Posterior cingulate gyrus (tissue), 11 donors: ENCODE measurements at places on chromosomes 6 and 20.

DNA sequence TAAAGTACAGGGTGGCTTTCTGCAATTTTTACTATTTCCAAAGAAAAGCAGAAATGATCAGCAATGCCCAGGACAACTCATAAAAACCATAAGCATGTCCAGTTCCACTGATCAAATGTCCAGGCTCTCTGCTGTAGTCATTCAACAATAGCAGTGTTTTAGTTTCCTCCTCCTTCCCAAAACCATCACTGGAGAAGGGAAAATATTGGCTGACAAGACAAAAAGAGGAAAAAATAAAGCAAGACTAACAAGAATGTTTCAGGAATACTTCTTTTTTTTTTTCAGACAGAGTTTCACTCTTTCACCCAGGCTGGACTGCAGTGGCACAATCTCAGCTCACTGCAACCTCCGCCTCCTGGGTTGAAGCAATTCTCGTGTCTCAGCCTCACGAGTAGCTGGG, 2.2 kb downstream of the UQCC1 start:
- DNase-seq = no peak

DNA sequence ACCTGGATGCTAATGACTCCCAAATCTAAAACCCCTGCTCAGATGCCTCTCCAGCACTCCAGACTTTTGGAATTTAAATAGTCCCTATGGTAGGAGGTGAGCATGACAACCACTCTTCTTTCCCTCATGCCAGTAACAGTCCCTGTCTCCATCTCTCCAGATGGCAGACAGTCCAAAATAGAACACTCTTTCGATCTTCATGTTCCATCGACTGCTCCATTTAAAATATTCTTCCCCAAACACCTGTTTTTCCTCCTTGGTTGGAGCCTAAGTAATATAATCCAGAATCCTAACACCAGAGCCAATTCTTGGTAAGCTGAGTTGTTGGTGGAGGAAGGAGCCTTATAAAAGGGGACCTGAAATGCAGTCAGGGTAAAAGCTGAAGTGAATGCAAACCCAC, 723.5 kb upstream of the CHD6 start:
- no peak for DNase-seq

DNA sequence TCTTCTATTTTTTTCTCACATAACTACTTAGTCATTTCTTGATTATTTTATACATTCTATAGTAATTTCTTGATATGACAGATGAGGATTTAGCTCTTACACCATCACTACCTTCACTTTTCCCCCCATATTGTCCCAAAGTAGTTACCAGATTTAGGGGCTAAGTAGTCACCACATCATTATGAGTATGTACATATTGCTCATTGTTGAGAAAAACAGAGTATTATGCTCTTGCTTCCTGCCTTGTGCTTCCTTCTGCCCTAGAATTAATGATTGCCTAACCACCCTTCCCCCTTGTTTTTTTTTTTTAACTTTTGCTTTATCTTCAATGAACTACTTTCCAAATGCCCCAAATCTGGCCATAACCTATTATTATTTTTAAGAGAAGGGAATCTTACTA, 6.8 kb upstream of the HLA-B start:
- no peak for DNase-seq

DNA sequence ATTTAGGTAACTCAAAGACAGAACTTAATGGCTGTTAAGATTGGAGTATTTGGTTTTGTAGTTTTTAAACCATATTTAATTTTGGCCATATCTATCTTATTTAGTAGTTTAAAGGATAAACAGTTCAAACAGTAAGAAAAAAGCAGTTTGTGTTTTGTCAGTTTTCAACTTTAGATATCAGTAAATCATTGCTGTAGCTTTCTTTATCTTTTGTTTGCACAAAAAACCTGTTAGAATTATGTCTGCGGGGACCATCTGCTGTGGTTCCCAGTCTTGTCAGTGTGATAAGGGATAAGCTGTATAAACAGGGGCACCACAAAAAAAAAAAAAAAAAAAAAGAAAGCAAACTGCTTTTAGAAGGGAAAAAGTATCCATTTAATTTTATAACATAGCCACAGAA, 40.9 kb downstream of the CDKAL1 start:
- no peak for DNase-seq

DNA sequence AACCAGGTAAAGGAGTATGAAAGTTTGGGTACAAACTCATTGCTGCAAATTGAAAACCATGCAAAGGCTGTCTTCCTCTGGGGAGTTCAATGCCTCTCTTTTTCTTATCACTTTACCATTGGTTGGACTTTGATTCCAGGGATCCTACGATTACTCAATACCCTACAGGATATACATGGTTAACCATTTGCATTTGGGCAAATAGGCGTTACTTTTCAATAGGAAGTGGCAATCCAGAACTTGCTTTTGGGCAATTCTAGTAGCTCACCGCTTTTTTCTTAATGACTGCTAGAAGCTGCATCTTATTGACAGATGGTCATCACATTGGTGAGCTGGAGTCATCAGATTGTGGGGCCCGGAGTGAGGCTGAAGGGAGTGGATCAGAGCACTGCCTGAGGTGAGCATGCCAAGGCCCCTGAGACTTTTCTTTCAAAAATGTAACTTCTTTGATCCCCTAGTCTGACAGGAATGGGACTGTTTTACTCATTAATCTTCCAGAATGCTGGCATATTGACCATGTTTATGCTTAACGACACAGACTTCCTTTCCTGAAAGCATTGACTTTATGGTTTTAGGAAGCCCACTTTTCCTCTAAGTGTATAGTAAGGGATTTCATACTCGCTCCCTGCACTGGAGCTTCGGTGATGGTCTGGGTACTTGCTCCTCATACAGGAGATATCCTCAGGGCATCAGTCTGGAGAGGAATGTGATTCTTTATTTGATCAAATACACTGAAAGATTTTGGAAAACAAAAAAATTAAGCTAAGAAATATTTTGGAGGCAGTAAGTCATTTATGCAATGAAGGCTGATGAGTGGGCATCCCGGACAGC, at the start of gene CCR6:
Gene CCR6 (plus strand): TSS at position 270 of the 831 bp plus-strand sequence. CDS start 13,039 bp downstream, outside the sequence.
- DNase-seq = no peak

- no peak for DNase-seq
Measured at GRCh38 chr20:34938466-34939163, 17.0 kb downstream of the GSS start.

DNA sequence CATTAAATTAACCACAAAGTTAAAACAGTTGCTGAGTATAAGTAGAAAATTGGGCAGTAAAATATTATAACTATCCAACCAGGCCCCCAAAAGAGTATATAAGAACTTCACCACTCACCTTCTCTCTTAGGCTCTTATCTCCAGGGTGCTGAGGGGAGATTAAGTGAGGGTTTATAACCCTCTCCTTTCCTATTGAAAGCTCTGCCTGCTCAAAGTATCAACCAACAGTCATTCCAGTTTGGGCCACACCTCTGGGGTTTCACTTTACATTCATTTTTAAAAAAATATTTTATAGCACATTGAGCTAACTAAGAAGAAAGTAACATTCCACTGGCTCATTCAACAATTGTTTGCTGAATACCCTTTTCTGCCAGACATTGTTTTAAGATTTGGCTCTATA, 22.1 kb downstream of the GSTA4 start:
- DNase-seq = no peak

GRCh38 chr6:143283887-143284645, 166.4 kb downstream of the ADAT2 start:
- no peak for DNase-seq

DNA sequence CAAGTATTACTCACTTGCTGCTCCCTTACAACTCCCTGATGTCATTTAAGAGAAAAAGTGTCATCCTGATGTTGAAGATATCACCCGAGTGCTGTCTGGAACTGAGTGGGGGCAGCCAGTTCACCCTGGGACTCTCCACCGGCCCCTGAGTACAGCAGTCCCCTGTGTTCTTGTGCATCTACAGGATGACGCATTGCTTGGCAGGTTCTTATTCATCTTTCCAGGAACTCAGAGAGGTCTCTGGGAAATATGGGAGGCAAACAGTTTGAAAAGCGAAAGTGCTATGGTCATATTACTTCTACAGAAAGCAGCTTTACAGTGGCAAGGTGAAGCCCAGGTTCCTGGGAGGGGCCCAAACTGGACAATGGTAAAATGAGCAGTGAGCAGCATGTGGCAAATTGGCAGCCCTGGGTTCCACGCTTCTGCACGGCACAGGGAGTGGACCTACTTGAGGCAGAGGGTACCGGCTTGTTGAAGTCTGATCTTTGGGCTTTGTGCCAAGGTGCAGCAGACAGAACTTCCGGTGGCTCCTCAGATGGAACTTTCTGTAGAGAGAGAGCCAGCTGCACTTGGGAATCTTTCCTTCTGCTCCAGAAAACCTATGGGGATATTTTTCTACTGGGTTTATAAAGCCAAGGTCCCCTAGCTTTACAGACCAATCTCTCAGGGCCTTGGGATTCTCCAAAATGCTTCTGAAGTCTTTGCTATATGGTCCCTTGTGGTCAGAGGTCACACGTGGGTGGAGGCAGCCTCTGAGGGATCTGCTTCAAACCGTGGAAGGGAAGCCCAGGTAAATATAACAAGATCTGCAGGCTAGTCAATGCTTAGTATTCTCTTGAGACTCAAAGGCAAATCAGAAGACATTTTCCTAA, 128.3 kb downstream of the MAP3K7 start:
- DNase-seq = no peak

- no peak for DNase-seq
Measured at GRCh38 chr6:81743649-81744048, 8.8 kb downstream of the TENT5A start.

- DNase-seq = no peak
Measured at GRCh38 chr20:31988430-31989015, 20.6 kb downstream of the XKR7 start.

GRCh38 chr6:92292067-92292466, 1127.3 kb downstream of the EPHA7 start:
- DNase-seq = no peak

- DNase-seq = no peak
Measured at GRCh38 chr6:23637296-23637695, 488.7 kb upstream of the NRSN1 start.

DNA sequence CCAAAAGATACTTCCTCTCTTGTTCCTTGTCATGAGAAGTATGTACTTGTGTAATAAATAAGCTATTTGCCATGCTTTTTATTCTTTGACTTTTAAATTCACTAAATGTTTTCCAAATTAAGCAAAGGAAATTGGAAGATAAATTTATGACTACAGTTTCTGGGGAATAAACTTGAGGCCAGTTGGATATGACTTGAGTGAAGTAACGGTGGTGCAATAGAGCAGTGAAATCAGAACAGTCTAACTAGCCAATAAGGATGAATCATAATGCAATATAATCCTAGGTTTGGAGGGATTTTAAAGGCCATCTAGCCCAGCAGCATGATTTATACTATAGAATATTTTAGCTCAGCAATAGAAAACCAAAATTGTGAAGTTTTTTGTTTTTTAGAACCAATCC, 183.8 kb upstream of the TCF21 start:
- no peak for DNase-seq

- DNase-seq = no peak
Measured at GRCh38 chr6:28000351-28001045, 43.5 kb downstream of the OR2B6 start.

GRCh38 chr20:44247586-44248409, 690 bp downstream of the GDAP1L1 start:
- no peak for DNase-seq

DNA sequence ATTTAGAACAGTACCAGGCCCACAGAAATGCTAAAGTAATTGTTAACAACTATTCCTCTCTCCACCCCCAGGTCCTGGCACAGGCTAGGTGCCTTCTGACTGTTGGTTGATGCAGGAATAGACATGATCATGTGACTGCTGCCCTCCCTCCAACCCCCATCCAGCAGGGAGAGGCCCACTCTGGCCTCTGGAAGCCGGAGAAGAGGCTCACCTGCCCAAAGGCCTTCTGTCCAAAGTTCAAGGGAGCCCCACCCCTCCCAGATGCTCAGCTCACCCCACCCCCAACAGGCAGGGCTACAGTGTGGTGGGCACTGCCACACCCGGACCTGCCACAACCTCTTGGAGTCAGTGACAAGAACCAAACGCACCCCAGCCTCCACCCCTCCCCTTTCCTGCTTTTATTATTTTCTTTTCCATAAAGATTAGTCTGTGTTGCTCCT, 26.9 kb upstream of the FOXP4 start:
- no peak for DNase-seq

- DNase-seq = no peak
Measured at GRCh38 chr20:14569641-14570040, 232.2 kb upstream of the FLRT3 start.

- no peak for DNase-seq
Measured at GRCh38 chr6:118285791-118286190, 262.3 kb upstream of the PLN start.

DNA sequence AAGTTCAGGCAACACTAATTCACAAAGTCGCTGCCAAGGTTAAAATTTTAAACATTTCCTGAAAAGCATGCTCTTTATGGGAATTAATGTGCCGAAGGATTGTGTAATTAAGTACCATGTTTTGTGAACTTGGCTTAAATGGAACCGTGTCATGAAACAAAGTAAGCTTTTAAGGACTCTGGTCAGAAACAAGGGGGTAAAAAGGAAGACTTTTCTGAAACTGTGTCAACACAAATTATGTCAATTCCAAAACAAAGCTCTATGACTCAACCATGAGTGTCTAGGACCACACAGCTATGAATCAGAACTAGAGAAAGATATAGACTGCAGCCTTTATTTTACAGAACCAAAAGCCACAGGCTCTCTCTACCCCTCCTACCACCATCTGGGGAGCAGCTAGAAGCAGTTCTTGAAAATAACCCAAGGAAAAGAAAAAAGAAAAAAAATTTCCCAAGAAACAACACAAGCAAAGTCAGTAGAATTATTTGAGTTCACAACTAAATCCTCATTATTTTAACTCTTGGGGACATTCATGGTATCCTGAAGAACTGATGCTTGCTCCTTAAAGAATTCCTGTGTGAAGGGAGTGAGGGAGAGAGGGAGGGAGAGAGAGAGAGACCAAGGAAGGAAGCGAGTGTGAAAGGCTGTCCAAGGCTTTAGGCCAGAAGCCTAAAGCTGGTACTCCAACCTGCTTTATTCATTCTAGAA, 81.9 kb downstream of the ZMYND8 start:
- DNase-seq = no peak
